ENCODE measurements at places on chromosomes 12 and 14. TPM values are rescaled to one million over a fixed set of nuclear protein-coding genes. Genes with fewer than 3 reads are reported as not detected.

TAMALIN gene
- 3.1 TPM for polyA plus RNA-seq

KRT77 gene
- polyA plus RNA-seq: not detected

HOXC11 gene
- not detected for polyA plus RNA-seq

FNTB gene
- polyA plus RNA-seq: 1.6 TPM

TAS2R13 gene
- not detected for polyA plus RNA-seq

SYCP3 gene
- not detected for polyA plus RNA-seq

PIWIL1 gene
- not detected for polyA plus RNA-seq

SMIM41 gene
- polyA plus RNA-seq: not detected

TAS2R46 gene
- not detected for polyA plus RNA-seq

IL25 gene
- not detected for polyA plus RNA-seq

DNA sequence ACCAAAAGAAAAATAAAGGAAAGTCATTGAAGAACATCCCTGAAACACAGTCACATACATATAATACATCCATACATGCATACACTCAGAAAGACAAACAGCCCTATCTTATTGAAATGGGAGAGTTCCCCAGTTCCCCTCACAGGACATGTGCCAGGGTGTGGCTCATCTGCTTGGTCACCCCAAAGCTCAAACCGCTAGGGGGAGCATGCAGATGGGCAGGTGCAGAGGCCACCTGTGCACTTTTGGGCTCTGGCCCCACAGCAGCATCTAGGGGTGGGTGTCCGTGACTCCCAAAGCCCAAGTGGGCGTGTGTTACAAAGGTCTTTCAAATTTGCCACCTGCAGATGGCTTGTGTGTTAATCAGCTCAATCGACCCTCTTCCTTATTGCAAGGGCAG is 75.2 kb downstream of the CMAS start:
- peak; percentile 8 for DNase-seq

- DNase-seq: no peak
These were observed 13.9 kb upstream of the FBRSL1 start for GRCh38 chr12:132476038-132476414.

DNA sequence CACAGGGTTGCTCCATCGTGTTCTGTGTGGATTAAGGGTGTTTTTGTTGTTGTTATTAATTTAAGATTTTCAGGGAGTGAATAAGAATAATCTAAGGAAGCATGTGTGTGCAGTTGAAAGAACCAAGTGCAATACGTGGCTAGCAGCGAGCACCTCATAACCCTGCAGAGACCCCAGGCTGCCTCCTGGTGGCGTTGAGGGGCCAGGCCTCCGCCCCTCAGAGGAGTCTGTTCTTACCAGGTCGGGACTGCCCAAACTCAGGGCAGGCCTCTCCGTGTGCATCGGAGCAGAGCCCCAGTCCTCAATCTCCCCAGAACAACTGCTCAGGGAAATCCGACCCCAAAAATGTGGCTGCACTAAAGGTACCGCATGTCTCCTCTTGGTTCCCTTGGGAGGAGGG is 36.8 kb downstream of the IL31 start:
- DNase-seq: no peak

DNA sequence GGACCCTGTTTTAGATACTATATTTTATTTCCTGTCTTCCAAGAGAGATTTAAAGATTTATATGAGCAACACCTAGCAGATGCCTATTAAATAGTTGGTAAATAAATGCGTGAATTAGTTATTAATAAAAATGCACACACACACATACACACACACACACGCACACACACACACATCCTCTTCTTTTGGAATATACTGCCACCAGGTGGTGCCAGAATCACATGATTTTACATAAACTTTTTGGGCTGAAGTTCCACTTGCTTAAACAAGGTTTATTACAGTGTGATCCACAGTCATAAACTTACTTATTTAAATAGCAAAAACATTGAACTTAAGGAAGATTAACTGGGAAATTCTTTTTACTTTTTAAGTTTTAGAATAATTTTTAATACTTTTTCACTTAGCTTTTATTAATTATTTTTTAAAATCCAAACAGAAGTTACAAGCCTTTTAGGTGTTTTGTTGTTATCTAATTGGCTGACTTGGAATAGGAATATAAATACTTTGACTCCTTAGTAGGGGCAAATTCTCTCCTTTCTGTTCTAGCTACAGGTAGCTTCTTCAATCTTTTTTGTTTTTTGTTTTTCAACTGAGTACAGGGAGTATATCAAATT is 17.5 kb downstream of the RAD51B start:
- DNase-seq: peak; percentile 62

GRCh38 chr14:65483647-65484046 is 71.1 kb downstream of the FUT8 start:
- no peak for DNase-seq

- DNase-seq: no peak
These were observed 68.7 kb downstream of the PRMT8 start for GRCh38 chr12:3559601-3560294.

DNA sequence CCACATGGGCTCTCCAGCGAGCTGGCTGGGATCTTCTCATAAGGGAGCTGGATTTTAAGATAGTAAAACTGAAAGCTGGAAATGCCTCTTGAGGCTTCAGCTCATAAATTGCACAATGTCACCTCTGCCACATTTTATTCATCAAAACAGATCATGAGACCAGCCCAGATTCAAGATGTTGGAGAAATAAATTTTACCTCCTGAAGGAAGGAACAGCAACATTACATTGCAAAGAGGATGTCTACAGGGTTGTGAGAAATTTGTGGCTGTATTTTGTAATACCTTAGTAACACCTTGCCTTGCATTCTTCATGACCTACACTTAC is 43.1 kb upstream of the KRR1 start:
- no peak for DNase-seq

- no peak for DNase-seq
These were observed 444.8 kb upstream of the RGS6 start for GRCh38 chr14:71487449-71487848.

GRCh38 chr14:104675447-104675846 is 14.0 kb upstream of the INF2 start:
- no peak for DNase-seq

DNA sequence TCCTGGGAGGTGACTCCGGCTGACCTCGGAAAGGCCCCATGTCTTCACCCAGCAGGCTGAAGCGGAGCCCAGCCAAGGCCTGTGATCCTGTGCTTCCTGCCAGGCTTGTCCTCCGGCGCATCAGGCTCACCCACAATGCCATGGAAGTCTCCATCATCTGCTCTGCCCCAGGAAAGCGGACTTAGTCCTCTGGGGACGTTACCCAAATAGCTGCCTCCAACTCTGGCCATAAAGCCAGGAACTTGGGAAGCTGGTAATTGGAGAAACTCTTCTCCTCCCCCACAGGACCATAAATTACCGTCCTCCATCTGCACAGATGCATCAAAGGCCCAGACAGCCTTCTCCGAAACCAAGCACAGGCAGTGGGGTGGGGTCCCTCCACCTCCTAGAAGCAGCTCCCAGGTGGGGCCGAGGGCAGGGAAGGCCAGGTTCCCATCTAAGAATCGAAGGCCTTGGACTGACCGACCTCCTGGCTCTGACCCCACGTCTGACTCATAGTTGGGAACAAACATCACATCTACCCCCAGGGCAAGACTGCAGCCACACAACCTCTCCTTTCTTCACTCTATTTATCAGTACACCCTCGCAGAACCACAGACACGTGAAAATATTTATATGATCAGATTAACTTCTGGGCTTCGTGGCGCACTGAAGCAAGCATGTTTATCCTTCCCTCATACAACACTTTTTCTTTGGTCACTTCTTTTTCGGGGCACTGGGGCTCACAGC is 56.4 kb downstream of the PITPNM2 start:
- DNase-seq: no peak

DNA sequence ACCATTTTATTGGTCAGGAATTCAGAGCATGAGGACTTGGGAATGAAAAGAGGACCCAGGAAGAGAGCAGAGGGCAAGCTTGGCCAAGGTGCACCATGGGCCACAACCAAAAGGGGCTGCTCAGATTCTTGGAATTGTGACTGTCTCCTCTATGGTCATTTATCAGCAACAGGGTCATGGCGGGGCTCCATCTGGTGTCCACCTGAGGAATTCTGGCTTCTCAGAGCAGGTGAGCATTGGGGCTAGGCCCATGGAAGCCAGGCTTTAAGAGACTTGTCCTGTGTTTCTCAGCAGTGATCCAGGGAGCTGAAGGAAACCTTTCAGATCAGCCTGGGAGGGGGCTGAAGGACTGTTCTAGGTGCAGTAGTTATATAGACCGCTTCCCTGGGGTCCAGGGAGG is 2.6 kb upstream of the RIN3 start:
- DNase-seq: no peak

GRCh38 chr12:96862326-96862725 is 44.7 kb upstream of the NEDD1 start:
- no peak for DNase-seq

- no peak for DNase-seq
These were observed 77.6 kb downstream of the GAS2L3 start for GRCh38 chr12:100651108-100651507.

DNA sequence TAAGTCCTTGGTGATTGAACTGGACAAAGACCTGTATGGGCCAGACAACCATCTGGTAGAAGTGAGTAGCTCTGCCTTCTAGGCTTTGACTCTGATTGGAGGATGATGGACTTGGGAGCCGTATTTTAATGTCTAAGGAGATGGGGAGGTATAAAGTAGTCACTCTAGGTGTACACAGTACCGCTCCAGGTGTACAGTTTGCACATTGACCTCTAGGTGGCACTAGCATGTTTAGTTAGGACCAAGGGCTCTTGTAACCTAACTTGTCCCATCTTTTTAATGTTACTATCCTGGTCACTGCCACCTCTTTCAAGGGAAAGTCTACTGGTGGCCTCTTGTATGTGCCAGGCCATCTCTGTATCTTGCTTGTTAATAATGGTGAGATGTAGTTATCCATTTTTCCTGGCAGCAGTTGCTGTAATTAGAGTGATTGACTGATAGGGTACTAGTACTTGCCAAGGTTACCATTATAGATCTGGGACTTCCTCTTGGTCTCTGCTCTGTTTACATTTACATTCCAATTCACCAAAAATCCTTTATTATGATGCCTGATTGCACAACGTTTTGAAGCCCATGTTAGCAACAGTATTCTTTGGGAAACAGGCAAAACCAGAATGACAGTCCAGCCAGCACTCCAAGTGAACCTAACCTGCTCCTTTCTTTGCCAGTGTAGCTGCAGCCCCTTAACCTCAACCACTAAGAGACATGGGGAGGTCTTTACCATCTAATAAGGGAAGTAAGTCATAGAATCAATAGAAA is 3.6 kb downstream of the SMARCD1 start:
- peak; percentile 32 for DNase-seq

GRCh38 chr12:131828671-131829355 is 620 bp downstream of the MMP17 start:
- no peak for DNase-seq

- no peak for DNase-seq
These were observed 41.0 kb upstream of the PTGR2 start for GRCh38 chr14:73810478-73811163.

- DNase-seq: no peak
These were observed 3.5 kb upstream of the SENP1 start for GRCh38 chr12:48109424-48109823.

DNA sequence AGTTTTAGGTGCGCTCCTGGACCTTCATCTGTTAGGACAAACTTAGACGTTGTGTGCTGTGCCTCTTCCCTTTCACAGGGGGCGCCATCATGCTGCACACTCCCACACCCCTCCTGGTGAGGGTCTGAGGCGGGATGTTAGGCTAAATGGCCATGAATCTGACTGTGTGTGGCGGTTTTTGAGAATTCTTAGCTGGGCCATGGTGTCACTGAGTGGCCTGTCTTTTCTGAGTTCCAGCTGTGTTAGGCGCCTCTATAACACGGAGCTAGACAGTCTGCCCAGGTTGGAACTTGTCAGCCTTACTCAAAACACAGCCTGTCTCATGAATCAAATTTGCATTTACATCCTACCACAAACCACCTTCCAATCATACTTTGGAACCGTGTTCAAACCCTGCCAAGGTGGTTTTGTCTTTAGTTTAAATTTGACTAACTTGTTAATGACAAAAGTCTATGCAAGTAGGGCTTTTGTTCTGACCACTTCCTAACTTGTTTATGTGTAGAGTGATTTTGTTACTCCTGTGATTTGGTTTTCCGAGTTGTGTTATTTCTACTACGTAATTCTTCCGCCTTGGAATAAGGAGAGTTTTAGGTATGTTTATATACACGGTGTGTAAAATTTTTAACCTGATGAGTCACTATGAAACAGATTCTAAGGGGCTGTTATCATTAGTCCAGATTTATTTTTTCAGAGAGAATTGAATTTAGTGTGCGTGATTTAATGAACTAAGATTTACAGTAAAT is 19.6 kb downstream of the ACVR1B start:
- DNase-seq: peak; percentile 58

GRCh38 chr12:110565894-110566871 is 16.9 kb downstream of the PPTC7 start:
- DNase-seq: no peak

DNA sequence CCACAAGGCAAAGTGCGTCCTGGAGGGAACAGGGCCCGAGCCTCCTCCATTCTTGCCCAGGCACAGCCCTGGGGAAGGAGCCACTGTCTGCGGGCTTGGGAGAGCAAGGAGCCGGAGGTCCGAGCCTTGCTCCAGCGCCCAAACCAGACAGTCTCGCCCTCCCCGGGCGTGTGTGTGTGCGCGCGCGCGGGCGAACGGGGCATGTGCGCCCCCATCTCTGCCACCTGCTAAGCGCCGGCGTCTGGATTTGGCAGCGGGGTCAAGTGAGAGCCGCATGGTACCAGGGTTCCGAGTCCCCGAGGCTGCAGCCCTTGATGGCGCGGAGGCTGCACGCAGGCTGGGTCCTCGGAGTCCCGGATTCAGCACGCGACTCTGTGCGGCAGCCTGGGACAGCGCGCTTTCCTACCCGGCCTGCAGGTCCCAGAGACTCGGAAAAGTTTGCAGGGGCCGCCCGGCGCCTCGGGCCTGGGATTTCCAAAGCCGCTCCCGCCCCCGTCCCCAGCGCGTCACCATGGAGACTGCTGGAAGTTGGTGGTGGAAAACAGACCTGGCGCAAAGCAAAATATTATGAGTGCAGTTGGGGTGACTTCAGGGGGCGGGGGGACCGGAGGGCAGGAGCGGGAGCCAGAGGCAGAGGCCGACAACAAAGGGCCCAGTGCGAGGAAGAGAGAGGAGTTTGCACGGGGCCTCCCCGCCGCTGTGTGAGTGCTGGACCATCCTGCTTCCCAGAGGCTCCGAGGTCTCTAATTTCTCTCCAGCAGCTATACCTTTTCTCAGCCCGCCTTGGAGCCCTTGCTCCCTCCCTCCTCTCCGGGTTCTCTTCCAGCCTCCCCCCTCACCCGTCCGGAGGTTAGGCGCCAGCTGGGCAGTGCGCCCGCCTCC is 4.2 kb downstream of the RFX4 start:
- no peak for DNase-seq

DNA sequence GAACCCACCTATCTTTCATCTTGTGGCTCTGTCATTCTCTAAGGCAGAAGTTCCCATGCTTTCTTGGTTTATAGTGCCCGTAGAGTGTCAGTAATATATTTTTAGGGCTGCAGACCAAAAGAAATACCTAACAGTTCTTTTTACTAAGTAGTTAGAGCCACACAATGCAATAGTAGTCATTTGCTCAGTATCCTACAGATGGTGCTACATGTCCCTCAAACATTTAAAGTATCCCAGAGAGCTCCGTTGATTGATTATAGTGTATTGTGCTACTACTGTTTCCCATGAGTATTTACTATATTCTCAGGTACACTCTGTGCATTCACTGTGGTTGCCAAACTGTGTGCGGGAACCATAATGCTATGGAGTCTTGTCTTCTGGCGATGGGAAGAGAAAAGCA is 4.7 kb upstream of the PLBD1 start:
- DNase-seq: no peak
